ENCODE measurements at places on chromosomes 5 and 9. TPM values are rescaled to one million over a fixed set of nuclear protein-coding genes. Genes with fewer than 3 reads are reported as not detected.

DNA sequence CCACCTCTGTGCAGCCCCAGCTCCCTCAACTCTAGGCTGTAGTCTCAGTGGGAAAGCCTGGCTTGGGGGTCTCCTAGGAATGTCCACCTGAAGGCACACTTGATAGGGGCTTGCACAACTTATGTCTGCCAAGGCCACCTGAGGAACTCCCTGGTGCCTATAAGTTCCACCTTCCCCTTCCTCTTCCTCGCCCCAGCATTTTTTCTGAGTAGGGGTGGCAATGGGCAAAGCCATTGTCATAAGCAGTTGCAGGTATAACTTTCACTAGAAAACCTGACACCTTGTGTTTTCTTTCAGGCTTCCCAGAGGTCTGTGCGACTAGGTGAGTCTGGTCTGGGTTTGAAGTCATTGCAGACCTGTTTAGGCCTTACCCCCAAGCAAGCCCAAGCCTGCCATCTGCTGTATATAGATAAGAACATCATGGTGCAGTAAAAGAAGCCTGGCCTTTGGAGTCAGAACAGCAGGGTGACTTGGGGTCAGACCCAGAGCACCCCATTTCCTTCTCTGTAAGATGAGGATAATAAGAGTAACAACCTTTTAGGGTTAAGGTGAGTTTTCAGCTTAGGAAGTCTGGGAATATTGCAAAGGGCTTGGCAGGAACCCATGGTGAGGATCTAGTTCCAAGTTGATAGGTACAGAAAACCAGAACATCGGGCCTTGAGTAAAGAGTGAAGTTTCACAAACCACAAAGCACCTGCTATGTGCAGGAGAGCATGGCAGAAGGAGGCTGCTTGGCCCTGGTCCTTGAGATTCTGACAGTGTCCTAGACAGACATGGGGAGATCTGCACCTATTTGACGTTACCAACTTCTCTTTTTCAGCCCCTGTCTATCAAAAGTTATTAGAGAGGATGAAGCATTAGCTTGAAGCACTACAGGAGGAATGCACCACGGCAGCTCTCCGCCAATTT lies 33.8 kb downstream of the TGFBI start:
- DNase-seq: peak; percentile 61

DNA sequence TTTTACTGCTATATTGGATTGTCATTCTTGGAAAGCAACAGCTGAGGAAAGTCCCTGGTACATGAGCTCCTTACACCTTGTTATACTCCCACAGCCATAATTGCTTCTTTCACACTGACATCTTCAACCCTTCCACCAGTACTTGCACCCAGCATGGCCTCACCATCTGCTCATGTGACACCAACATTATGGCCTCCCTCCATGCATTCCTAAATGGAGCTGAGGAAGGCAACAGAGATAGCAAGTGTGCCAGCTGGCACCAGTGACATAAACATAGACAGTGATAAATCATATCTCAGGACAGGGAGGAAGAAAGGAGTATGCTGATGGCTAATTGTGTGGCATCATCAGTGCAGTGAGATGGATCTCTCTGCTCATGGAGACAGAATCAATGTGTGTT lies 119.5 kb downstream of the BAAT start:
- no peak for DNase-seq

GRCh38 chr5:27472871-27473270 lies 434.5 kb upstream of the CDH9 start:
- DNase-seq: no peak

DNA sequence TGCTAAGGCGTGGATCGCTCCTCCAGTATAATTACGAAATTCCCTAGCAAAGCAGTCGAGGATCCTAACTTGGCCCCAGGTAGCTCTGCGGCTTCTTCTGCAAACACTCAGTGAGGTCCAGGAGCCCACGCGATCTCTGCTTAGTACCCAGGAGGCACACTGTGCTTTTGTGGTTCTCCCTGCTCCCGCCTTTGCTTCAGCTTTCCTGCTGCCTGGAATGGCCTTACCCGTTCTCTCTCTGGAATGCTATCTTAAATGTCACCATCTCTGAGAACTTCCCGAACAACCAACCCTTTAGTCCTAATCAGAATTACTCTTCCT lies 639 bp downstream of the INVS start:
- no peak for DNase-seq

DNA sequence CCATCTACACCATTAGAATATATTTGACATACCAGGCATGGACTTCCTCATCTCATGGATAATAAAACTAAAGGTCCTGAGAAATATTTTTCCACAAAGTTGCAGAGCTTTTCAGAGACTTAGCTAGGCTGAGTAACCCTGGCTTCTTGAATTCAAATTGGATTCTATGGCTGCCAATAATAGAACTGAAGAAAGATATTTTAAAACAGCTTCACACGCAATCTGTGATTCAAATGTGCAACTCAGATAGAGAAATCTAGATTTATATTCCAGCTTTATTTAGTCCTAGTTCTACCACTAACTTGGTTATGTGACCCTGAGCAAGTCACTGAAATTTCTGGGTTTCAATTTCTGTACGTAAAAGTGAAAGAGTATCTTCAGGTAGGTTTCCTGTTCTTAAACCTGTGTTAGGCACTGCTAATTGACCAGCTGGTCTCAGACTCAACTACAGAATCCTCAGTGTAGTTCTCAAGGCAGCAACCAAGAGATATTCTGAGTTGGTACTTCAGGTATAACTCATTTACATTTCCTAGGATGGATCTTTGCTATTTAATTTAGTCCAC lies 235.3 kb downstream of the GABRB2 start:
- DNase-seq: no peak

Gene GPX3
- polyA plus RNA-seq: 121 TPM

Gene CCDC69
- polyA plus RNA-seq: 102 TPM

All from cardiac muscle cell (in vitro differentiated cells and primary cell).